ENCODE measurements at places on chromosomes 3 and 15.

DNA sequence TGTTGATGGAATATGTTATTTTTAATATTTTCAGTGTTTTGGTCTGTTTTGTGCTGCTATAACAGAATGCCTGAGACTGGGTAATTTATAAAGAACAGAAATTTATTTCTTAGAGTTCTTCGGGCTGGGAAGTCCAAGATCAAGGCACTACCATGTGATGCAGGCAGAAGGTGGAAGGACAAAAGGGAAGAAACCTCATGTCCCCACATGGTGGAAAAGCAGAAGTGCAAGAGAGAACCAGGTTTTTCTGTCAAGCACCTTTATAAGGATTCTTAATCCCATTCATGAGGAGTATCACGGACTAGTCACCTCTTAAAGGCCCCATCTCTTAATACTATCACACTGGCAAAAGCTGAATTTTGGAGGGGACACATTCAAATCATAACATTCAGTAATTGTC, 57.9 kb upstream of the EPHB3 start:
- DNase-seq: no peak
- H3K4me1 ChIP-seq: no peaks in the 10 kb centered on the region
- no peak overlapping the region for H3K27ac ChIP-seq
- H3K4me3 ChIP-seq: no peak overlapping the region

- peaks cover 22% of the 10 kb centered on the region for H3K4me1 ChIP-seq
- no peaks in the 10 kb centered on the region for H3K36me3 ChIP-seq
- no peak for DNase-seq
These were observed 27.3 kb downstream of the SLMAP start for GRCh38 chr3:57783186-57784088.

DNA sequence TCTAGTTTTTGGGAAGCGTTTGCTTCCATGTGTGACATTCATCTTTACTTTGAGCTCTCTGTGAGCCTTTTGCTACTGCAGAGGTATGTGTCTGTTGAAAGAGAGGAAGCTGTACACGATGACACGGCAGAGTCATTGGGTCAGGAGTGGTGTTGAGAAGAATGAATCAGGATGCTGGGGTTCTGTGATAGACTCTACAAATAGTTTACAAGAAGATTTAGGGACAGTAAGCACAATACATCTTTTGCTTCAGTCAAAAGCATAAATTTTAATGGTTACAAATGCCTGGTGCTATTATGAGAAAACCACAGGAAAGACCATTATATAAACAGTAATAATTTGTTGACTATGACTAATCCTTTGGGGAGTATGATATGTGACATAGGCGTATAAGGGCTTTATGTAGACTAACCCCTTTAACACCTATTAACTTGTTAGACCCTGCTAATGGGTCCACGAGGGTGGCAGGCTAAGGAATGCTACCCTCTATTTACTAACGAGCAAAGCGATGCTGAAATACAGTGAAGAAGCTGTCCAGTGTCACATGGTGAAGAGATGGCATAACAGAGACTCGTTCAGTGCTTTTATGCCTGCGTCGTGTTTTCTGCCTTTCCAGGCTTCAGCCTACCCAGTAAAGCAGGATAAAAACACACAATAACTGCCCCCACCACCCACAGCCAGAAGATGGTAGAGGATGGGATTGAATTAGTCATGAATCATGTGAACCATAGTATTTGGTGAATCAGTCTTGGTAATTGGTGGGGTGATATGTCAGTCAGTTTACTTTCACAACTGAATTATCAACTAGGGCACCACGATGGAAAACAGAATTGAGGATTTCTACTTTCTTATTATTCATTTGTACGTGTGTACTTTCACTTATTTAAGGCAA, 118.8 kb downstream of the LPP start:
- no peak for DNase-seq
- H3K27ac ChIP-seq: no peak overlapping the region
- no peak overlapping the region for H3K4me3 ChIP-seq
- H3K36me3 ChIP-seq: peaks cover 3% of the 10 kb centered on the region
- peaks cover 35% of the 10 kb centered on the region for H3K4me1 ChIP-seq

GRCh38 chr3:52358362-52358940, 42.3 kb downstream of the DNAH1 start:
- no peak overlapping the region for H3K27ac ChIP-seq
- H3K4me3 ChIP-seq: no peak overlapping the region
- peaks cover 11% of the 10 kb centered on the region for H3K36me3 ChIP-seq

DNA sequence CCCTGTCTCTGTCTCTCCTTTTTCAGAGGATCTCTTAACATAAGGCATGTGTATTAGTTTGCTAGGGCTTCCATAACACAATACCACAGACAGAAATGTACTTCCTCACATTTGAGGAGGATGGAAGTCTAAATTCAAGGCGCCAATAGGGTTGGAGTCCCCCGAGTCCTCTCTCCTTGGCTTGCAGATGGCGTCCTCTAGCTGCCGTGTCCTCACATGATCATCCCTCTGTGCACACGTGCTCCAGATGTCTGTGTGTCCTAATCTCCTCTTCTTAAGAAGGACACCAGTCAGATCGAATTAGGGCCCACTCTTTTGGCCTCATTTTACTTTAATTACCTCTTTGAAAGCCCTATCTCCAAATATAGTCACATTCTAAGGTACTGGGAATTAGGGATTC, 23.0 kb upstream of the BFSP2 start:
- H3K4me1 ChIP-seq: no peaks in the 10 kb centered on the region
- H3K27me3 ChIP-seq: no peaks in the 10 kb centered on the region
- no peak overlapping the region for H3K4me3 ChIP-seq
- no peaks in the 10 kb centered on the region for H3K36me3 ChIP-seq

GRCh38 chr3:17355591-17355990, 386.8 kb downstream of the TBC1D5 start:
- DNase-seq: no peak
- H3K4me3 ChIP-seq: no peak overlapping the region
- peaks cover 11% of the 10 kb centered on the region for H3K36me3 ChIP-seq
- no peaks in the 10 kb centered on the region for H3K27me3 ChIP-seq

DNA sequence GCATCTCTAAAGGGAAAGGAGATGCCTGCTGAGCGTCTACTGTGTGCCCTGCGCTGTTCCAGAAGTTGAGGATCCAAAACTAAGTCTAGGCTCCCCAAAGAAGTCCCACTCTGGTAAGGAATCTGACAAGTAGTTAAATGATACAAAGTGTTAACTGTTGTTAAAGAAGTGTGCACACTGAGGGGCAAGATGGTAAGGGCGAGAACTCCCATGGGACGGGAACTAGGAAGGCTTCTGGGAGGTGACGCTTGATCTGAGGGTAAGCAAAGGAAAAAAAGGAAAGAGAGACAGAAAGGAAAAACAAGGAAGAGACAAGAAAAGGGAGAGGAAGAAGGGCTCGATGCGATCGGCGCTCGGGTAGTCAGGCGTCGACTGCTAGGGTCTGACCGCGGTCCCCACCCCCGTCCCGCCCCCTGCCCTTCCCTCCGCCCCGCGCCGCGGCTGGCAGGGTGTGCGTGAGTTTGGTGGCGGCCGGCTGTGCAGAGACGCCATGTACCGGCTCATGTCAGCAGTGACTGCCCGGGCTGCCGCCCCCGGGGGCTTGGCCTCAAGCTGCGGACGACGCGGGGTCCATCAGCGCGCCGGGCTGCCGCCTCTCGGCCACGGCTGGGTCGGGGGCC, at the start of gene LACTB:
LACTB (plus strand) TSS at position 480 of the 620 bp plus-strand sequence; CDS start at position 491, 11 bp downstream.
- peak within 1 kb of the TSS; percentile 86 for H3K27ac ChIP-seq
- H3K36me3 ChIP-seq: peaks cover 15% of the 10 kb centered on the region
- DNase-seq: peak; percentile 76
- H3K27me3 ChIP-seq: peaks cover 5% of the 10 kb centered on the region
- H3K4me3 ChIP-seq: peak within 1 kb of the TSS; percentile 98

- no peak for DNase-seq
- H3K36me3 ChIP-seq: no peaks in the 10 kb centered on the region
- H3K27ac ChIP-seq: no peak overlapping the region
These were observed 130.6 kb downstream of the CTNNB1 start for GRCh38 chr3:41329881-41330280.
